Stimulated activated CD4-positive, alpha-beta T cell treated with anti-CD3 and anti-CD28 coated beads, Interleukin-4, amount 100 ng/mL, for 1 hour (primary cell): ENCODE measurements at places on chromosomes 12 and 14.

GRCh38 chr12:62862259-62862881 is 72.6 kb downstream of the PPM1H start:
- DNase-seq, result no peak

DNA sequence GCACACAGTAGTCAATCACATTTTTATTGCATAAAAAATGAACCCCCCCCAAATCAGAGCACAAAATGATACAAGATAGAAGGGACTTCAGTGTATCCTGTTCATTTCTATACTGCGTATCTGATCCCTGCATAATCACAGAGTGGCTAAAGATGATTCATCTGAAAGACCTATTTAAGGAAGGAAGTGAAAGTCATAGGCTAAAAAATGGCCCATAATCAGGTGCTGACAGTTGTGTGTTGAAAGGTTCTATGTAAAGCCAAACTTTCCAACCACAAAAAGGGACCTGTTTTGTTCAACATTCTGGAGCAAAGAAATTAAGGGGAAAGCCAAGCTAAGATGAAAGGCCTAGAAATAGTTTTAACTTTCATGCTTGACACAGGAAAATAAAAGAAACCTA is 147.8 kb upstream of the ATP2B1 start:
- no peak for DNase-seq

GRCh38 chr12:111185889-111186227 is 183.0 kb downstream of the PHETA1 start:
- DNase-seq, result no peak

- no peak for DNase-seq
These were observed 17.1 kb upstream of the HIGD1C start for GRCh38 chr12:50934981-50935807.

GRCh38 chr12:56332512-56333196 is 1.1 kb downstream of the PAN2 start:
- no peak for DNase-seq

DNA sequence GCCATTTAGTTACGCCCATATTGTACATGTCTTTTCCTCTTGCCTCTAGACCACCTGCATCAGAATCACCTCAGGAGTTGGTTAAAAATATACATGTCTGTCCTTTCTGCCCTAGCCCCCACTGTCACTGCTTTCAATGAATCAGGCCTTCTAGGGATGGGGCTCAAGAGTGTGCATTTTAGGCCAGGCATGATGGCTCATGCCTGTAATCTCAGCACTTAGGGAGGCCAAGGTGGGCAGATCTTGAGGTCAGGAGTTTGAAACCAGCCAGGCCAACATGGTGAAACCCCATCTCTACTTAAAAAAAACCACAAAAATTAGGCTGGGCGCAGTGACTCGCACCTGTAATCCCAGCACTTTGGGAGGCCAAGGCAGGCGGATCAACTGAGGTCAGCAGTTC is 13.6 kb upstream of the TMED10 start:
- no peak for DNase-seq

- no peak for DNase-seq
These were observed 269.9 kb downstream of the RPL10L start for GRCh38 chr14:46381674-46382073.

DNA sequence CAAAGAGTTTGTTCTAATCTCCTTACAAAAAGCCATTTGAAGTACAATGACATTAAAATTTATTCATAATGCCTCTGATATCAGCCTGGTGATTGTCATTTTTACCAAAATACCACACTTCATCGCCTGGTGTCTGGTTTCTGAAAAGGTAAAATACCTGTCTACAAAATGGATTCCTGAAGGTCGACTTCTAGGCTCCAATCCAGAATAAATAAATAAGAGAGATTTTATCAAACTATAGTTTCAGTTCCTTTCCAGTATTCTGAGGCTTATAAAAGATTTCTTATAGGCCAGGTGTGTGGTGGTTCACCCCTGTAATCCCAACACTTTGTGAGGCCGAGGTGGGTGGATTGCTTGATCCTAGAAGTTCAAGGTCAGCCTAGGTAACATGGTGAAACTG is 340.7 kb downstream of the SLC16A7 start:
- no peak for DNase-seq

GRCh38 chr12:90512518-90512917 is 442.5 kb downstream of the CCER1 start:
- no peak for DNase-seq

GRCh38 chr12:131063960-131064359 is 110.3 kb downstream of the ADGRD1 start:
- DNase-seq, result no peak

DNA sequence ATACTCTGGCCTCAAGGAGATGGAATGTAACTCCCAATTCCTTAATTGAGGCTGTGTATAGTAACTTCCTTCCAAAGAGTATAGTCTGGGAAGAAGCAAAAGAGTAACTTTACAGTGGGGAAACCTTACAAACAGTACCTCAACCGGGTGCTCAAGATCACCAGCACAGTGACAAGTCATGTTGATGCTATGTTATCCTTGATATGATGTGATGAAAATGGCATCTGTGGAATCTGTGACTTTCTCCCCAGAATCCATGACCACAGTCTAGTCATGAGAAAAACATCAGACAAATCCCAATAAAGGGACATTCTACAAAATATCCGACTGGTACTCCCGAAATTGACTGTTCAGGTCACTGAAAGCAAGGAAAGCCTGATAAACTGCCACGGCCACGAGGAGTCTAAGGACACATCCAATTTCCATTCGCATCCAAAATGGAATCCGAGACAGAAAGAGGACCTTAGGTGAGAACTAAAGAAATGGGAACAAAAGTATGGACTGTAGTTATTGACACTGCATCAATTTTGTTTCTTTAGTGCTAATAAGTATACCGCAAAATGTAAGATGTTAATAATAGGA is 97.3 kb upstream of the FRMD6 start:
- no peak for DNase-seq

- DNase-seq, result no peak
These were observed 21.6 kb downstream of the ATF1 start for GRCh38 chr12:50785406-50786001.

- no peak for DNase-seq
These were observed 42.0 kb downstream of the IQSEC3 start for GRCh38 chr12:108594-108993.

DNA sequence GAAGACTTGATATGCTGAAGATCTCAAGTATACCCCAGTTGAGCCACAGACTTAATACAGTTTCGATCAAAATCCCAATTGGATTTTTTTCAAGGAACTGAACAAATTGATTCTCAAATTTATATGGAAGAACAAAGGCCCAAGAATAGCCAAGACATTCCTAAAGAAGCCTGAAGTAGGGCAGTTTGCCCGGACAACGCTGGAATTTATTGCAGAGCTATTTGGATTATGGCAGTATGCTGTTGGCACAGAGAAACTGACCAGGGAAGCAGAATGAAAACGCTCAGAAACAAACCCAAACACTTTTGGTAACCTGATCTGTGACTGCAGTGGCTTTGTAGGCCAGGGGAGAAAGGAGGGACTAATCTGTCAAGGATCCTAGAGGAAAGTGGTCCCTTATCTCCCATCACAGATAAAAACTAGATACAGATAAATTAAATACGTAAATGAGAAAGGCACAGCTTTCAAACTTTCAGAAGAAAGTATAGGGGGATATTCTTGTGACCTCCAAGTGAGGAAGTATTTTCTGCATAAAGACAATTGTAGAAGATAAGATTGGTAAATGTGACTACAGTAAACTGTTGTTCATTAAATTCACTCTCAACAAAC is 35.9 kb upstream of the GSC start:
- no peak for DNase-seq

- no peak for DNase-seq
These were observed 19.9 kb upstream of the MSI1 start for GRCh38 chr12:120388691-120389481.

DNA sequence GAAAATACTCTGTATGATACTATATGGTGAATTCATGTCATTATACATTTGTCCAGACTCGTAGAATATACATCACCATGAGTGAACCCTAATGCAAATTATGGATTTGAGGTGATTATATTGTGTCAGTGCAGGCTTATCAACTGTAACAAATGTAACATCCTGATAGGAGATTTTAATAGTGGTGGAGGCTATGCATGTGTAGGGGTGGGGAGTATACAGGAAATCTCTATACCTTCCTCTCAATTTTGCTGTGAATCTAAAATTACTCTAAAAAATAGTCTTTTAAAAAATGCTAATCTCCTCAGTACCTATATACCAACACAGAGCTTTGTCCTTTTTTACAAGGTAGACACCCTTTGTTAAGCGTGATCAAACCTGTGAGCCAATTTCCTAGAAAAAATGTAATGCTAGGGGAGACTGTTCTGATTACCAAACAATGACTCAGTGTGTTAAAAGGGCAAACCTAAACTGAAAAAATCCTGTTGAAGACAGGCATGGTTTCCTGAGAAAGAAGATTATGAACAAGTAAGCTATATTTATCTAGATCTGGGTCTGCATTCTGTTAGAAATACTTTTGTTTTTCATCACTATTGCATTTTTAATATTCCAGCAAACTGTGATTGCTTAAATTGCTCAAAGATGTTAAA is 170.9 kb downstream of the DUSP6 start:
- no peak for DNase-seq

DNA sequence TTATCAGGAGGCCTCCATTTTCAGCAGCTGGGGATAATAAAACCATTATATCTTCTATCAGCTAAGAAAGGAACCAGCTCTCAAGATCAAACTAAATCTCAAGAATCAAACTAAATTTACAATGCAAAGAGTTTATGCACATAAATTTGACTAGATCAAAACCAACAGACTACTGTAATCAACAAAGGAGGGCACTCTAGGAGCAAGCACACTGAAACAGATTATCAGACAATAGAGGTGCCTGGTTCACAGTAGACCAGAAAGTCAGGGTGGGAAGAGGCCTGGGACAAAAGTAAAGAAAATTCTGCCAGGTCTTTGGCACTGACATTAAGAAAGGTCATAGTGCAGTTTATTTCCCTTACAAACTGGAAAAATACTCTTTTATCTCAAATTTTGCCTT is 61.0 kb downstream of the HECTD4 start:
- DNase-seq, result no peak

DNA sequence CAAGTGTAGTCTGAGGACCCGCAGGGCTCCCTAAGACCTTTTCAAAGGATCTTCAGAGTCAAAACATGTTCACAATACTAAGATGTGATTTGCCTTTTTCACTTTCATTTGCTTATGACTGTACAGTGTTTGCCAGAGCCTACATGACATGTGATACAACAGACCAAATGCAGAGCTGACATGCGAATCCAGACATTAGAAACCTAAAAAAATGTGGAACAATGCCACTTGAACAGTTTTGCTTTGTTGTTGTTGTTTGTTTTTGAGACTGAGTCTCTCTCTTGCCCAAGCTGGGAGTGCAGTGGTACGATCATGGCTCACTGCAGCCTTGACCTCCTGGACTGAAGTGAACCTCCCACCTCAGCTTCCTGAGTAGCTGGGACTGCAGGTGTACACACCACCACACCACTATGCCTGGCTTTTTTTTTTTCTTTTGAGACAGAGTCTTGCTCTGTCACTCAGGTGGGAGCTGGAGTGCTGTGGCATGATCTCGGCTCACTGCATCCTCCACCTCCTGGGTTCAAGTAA is 5.3 kb upstream of the RAB35 start:
- DNase-seq, result no peak

- no peak for DNase-seq
These were observed 233.3 kb downstream of the NEDD1 start for GRCh38 chr12:97140355-97140754.

- no peak for DNase-seq
These were observed 49.0 kb downstream of the IFT43 start for GRCh38 chr14:76034566-76034965.

- DNase-seq, result peak; percentile 40
These were observed 25.2 kb downstream of the NID2 start for GRCh38 chr14:52043690-52044089.

DNA sequence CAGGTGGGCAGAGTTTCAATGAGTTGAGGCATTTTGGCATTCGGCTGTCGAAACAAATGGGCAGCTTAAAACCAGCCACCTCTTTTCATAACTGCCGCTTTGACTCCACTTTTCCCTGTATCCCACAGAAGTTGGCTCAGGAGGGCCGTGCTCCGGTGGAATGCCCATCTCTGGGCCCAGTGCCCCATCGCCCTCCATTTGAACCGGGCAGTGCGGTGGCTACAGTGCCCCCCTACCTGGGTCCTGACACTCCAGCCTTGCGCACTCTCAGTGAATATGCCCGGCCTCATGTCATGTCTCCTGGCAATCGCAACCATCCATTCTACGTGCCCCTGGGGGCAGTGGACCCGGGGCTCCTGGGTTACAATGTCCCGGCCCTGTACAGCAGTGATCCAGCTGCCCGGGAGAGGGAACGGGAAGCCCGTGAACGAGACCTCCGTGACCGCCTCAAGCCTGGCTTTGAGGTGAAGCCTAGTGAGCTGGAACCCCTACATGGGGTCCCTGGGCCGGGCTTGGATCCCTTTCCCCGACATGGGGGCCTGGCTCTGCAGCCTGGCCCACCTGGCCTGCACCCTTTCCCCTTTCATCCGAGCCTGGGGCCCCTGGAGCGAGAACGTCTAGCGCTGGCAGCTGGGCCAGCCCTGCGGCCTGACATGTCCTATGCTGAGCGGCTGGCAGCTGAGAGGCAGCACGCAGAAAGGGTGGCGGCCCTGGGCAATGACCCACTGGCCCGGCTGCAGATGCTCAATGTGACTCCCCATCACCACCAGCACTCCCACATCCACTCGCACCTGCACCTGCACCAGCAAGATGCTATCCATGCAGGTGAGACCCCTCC is 5.0 kb upstream of the RNU7-1 start:
- DNase-seq, result no peak
